ENCODE measurements at places on chromosomes 3 and 15.

- no peak for DNase-seq
These were observed 23.7 kb upstream of the FURIN start for GRCh38 chr15:90844696-90845095.

GRCh38 chr3:82163907-82164520 lies 402.6 kb upstream of the GBE1 start:
- peak; percentile 22 for DNase-seq

- no peak for DNase-seq
These were observed 21.3 kb downstream of the MLH1 start for GRCh38 chr3:37014620-37015019.

- no peak for DNase-seq
These were observed 19.2 kb downstream of the KBTBD13 start for GRCh38 chr15:65095747-65096104.

- peak; percentile 85 for DNase-seq
These were observed at the start of gene ABHD17C for GRCh38 chr15:80695099-80695910. Gene ABHD17C (plus strand): TSS chr15:80695310. CDS start chr15:80695430, 120 bp downstream.

DNA sequence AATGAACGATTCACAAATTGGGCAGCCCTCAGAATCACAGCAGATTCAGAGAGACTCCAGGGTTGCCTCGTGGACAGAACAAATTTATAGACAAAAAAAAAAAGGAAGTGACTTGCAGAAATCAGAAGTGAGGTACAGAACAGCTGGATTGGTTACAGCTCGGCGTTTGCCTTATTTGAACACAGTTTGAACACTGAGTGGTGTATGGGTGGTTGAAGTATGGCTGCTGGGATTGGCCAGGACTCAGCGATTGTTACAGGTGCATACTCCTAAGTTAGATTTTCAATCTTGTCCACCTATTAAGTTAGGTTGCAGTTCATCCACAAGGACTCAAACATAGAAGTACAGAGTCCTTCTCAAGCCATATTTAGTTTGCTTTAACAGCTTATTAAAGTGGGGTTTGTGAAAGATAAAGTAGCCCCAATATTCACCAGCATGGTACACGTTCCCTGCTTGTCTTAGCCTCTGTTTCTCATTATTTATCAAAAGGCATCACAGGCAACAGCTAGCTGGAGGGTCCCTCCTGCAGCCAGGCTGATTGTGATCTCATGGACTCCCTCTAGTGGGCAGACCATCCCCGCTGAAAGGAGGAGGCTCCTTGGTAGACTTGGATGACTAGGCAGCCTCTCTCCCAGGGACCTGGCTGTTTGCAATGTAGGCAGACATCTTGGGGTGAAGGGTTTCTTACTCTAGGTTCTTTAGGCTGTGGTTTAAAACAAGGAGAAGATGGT lies 17.6 kb upstream of the ALDH1L1 start:
- DNase-seq: peak; percentile 63

DNA sequence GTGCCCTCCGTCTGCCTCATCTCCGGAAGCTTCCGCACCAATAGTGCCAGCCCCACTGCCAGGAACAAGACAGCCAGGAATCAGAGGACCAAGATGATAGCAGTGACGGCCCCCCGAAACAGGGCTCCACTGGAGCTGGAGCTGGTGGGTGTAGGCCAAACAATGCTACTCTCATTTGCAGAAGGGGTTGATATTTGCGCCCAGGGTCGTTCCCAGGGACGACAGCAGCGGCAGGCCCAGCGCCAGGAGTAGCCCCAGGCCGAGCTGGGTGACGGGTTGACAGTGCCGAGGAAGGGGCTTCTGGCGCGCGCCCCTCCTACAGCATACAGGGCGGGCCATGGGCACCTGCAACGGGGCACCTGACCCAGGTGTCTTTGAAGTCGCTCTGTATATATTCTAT lies 301.4 kb downstream of the CNTN6 start:
- DNase-seq: no peak

GRCh38 chr15:66955871-66956585 lies 109.4 kb upstream of the SMAD3 start:
- no peak for DNase-seq

DNA sequence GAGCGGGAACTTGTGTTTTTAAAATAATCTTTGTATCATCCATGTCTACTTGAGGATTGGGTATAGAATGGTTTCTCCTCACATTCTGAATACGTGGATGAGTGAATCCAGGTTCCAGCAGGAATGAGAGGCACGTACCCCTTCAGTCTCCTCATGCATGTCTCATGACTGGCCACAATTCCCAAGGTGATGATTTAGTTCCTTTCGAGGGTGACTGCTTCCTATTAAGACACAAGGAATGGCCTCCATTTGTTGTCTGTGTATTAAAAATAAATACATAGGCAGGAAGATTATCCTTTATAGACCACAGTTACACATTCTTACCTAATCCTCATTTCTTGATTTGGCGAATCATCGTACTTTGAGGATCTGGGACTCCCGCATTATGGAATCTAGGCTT lies 217.0 kb upstream of the LRIG1 start:
- no peak for DNase-seq

- no peak for DNase-seq
These were observed 73.0 kb downstream of the MYO9A start for GRCh38 chr15:72044956-72045355.

GRCh38 chr3:151553888-151554287 lies 93.0 kb upstream of the IGSF10 start:
- no peak for DNase-seq

- DNase-seq: no peak
These were observed 431.6 kb upstream of the LMCD1 start for GRCh38 chr3:8070011-8070410.

- no peak for DNase-seq
These were observed 26.0 kb downstream of the ACAP2 start for GRCh38 chr3:195416795-195417194.
